T-helper 2 cell (primary cell): ENCODE measurements at places on chromosomes 2 and 18.
A peak's percentile ranks its signal among the peaks of the same experiment; 100 is the strongest.

DNA sequence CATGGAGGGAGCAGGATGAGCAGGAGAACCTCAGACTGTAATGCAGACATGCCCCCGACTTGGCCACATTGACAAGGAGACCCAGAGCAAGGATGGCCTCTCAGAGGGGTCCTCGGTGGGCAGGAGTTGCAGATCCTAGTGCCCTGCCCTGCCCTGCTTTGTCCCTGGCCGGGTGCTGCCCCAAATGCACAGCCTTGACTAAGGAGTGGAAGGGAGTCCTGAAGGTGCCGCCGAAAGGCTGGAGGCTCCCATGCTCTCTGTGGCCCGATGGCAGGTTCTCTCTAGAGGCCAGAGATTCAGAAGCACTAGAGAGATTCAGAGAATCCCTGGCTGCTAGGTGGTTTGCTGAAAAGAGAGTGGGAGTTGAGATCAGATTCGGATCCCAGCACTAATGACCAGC lies 64.4 kb downstream of the MARCO start:
- no peak for DNase-seq

GRCh38 chr2:47129191-47129706 lies 25.9 kb downstream of the STPG4 start:
- no peak for DNase-seq

- DNase-seq = no peak
These were observed 103.4 kb upstream of the MYCN start for GRCh38 chr2:15836689-15837610.

DNA sequence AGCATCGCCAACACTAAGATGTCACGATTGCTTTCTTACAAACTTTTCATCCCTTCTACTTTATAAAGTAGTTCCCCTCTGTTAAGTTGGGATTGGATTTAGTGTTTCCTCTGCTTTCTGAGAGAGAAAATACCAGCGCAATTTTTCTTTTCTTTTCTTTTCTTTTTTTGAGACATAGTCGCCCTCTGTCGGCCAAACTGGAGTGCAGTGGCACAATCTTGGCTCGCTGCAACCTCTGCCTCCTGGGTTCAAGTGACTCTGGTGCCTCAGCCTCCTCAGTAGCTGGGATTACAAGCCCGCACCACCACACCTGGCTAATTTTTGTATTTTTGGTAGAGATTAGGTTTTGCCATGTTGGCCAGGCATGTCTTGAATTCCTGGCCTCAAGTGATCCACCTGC lies 9.0 kb downstream of the RELCH start:
- DNase-seq = no peak

- DNase-seq = no peak
These were observed 27.9 kb downstream of the COL3A1 start for GRCh38 chr2:189002079-189002478.

GRCh38 chr2:173555833-173556232 lies 201.2 kb downstream of the CDCA7 start:
- DNase-seq = no peak

GRCh38 chr2:134621939-134622705 lies 96.7 kb downstream of the TMEM163 start:
- DNase-seq = peak; percentile 6

- DNase-seq = no peak
These were observed 60.3 kb upstream of the LMAN1 start for GRCh38 chr18:59419386-59419785.

- no peak for DNase-seq
These were observed 150.7 kb downstream of the USP34 start for GRCh38 chr2:61320181-61320580.

GRCh38 chr2:237546876-237547395 lies 19.4 kb upstream of the PRLH start:
- DNase-seq = no peak

DNA sequence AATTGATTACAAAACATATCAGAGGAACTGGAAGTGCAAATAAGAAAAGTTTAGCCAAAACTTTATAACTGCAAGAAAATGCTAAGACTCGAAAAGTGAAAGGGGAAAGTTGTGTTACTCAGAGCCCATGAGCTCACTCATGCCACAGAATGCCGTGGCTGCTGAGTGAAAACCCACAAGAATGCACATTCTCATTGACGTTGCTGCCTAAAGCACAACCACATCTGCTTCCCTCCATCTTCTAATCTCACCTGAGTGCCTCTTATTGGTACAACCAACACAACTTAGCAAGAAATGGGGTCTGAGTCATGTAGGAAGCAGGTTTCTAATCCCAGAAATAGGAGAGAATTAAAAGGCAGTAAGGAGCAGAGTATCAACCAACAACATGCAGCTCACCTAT lies 259.7 kb downstream of the LNPK start:
- no peak for DNase-seq

GRCh38 chr2:195472501-195473234 lies 184.4 kb upstream of the SLC39A10 start:
- no peak for DNase-seq

GRCh38 chr18:28439870-28440269 lies 262.9 kb upstream of the CDH2 start:
- no peak for DNase-seq

- no peak for DNase-seq
These were observed 37.7 kb downstream of the FBXO48 start for GRCh38 chr2:68429311-68429826.

DNA sequence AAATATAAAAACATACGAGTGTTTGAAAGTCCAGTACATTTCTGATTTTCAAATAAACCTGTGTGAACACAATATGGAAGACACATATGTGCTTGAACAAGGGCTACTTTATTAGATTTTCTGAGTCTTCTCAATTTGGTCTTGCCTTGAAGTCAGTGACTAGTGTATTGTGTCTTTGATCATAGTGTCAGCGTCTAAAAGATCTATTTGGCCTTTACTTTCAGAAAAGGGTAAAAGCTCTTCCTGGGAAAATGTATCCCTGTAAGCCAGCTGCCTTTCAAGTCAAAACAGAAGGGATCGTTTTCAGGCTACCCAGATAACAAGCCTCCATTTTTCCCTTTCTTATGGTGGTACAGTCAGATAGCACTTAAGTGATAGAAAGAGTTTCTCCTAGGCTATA lies 471.9 kb downstream of the CMPK2 start:
- DNase-seq = no peak

DNA sequence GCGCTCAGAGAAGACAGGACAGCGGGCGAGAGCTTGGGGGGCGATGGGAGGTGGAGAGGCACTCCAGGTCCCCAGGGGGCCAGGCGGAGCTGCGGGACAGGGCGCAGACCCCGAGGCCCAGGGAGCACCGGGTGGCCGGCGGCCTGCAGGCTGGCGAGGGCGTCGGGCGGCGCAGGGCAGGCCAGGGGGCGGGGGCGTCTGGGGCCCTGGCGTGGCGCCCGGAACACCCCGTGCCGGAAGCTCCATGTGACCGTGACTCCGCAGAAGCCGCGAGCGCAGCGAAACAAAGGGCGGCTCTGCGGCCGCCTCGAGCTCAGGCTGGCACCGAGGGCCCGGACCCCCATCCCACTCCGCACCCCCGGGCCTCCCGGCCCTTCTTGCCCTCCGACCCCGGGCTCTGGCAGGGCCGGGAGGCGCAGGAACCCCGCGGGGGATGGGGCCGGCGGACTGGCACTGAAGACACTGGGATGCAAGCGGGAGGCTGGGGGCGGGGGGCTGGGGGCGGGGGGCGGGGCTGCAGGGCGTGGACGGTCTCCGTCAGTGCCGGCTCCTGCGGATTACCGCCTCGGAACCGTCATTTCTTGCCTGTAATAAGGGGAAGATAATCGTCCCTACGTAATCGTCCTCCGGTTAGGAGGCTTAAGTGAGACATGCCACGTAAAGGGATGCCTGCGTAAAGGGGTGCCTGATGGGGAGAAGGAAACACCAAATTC lies 19.1 kb downstream of the SH2D6 start:
- peak; percentile 53 for DNase-seq

DNA sequence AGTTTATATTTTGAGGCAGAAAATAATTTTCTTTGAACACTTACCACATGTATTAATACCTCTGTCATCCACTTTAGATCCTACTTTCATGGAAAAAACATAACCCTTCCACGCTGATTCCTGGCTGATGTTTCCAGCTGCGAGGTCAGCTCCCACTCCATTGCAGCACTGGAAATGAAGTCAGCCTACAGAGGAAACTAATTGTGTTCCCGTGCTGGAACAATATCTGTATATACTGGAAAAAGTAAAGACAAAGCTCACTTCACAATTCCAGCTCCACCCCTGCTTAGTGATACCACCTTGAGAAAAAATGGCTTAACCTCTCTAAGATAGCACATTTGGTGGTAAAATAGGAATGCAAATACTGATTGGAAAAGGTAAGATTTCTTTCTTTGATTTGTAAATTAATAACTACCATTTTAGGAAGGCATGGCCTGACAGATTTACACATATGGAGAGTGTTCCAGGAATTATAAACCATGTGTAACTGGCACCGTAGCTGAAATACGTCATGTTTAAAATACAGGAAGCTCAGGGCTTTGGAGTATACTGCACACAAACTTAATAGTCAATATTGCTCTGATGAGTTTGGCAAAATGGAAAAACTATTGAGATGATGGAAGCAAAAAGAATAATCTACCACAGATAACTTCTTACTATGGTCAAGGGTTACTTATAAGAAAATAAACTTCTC lies 90.0 kb downstream of the TRIB2 start:
- DNase-seq = no peak

GRCh38 chr2:136962105-136962725 lies 196.9 kb downstream of the THSD7B start:
- no peak for DNase-seq

- peak; percentile 30 for DNase-seq
These were observed 1.7 kb downstream of the EPHA4 start for GRCh38 chr2:221570321-221570935.

GRCh38 chr2:75920859-75921551 lies 210.3 kb upstream of the GCFC2 start:
- no peak for DNase-seq

DNA sequence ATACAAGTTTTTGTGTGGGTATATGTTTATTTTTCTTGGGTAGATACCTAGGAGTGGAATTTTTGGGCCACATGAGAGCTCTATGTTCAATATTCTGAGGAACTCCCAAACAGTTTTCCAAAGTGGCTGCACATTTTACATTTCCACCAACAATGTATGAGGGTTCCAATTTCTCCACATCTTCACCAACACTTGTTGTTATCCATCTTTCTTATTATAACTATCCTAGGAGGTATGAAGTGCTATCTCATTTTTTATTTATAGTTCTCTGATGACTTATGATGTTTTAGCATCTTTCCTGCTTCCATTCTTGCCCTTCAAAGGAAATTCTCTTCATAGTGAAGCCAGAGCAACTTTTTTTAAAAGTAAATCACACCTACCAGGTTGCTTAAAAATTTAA lies 8.7 kb downstream of the PGAP1 start:
- no peak for DNase-seq

DNA sequence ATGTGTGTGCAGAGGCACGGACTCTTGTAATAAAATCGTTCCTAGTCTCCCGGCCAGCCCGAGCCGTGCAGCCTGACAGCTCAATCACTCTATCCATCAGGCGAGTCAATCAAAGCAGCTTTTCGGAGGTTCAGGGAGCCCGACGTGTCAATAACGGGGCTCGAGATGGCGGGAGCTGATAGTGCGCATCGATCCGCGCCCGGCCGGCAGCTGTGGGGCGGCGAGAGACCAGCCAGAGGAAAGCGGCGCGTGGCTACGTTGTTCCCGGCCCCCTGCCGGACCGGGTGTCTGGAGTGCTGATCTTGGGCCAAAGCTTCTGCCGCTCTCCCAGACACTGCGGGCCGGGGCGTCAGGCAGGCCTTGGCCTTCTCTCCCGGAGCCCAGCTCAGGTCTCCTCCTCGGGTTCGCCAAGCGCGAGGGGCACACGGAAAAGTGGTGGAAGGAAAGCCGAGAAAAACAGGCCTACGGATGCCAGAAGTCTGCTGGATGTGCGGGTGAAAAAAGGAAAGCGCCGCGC lies 2.4 kb downstream of the EN1 start:
- no peak for DNase-seq

GRCh38 chr2:121018136-121019061 lies 266.6 kb downstream of the TFCP2L1 start:
- DNase-seq = no peak

DNA sequence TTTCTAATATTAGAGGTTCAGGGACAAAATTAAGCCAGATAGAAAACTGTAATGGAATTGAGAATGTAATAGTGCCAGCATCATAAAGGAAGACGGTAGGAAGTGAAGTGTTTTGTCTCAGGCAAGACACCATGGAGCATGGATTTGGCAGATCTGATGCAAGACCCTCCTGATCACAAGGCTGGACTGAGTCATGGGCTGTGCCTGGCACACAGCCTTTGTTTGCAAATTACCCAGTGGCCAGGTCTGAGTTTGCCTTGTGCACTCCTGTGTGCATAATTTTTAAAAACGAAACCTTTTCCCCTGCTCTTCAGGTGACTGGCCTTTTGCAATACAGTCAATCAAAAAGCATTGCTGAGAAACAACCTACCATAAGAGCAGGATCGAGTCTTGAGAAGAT lies 2.0 kb upstream of the UPP2 start:
- no peak for DNase-seq

- DNase-seq = no peak
These were observed 248.9 kb downstream of the TMEM182 start for GRCh38 chr2:103010751-103011150.

- DNase-seq = no peak
These were observed 67.4 kb upstream of the ACVR2A start for GRCh38 chr2:147777394-147777793.

DNA sequence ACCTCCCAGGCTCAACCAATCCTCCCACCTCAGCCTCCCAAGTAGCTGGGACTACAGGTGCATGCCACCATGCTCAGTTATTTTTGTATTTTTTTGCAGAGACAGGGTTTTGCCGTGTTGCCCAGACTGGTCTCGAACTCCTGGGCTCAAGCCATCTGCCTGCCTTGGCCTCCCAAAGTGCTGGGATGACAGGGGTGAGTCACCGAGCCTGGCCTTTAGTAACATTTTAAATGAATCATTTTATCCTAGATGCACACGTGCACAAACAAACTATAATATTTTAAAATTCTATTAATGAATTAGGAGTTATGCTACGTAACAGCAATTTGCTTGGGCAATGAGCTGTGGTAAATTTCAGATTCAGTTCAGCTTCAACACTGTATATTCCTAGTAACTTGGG lies 862.5 kb upstream of the ID2 start:
- no peak for DNase-seq

- no peak for DNase-seq
These were observed 584.5 kb upstream of the LRRTM1 start for GRCh38 chr2:80889009-80889408.

- DNase-seq = no peak
These were observed 136.8 kb downstream of the CAMKMT start for GRCh38 chr2:44498551-44498950.

- DNase-seq = no peak
These were observed 8.0 kb downstream of the TUBA3E start for GRCh38 chr2:130190237-130190636.
